Stimulated activated CD4-positive, alpha-beta T cell treated with anti-CD3 and anti-CD28 coated beads, Interleukin-2, amount 100 ng/mL, for 24 hours (primary cell): ENCODE measurements at places on chromosomes 6 and 20.

GRCh38 chr20:49584418-49585382 lies 16.8 kb upstream of the PTGIS start:
- DNase-seq: no peak

DNA sequence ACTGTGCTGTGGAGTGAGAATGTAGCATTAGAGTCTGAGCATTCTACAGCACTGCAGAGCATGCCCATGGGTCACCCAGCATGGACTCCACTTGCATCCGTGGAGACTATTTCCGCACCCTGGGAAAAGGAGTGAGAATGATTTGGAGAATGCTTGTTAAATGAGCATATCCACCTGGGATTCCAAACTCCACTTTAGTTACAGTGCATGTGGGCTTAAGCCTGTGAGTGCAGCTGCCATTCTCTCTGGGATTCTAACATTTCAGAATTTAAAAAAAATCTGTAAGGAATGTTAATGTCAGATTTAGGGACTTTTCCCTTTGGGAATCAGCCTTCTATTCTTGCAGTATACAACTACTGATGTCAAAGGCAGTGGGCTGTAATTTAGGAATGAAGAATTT lies 33.4 kb downstream of the KIF25 start:
- DNase-seq: no peak

- no peak for DNase-seq
Measured at GRCh38 chr6:158648682-158649131, 1.1 kb upstream of the SYTL3 start.

DNA sequence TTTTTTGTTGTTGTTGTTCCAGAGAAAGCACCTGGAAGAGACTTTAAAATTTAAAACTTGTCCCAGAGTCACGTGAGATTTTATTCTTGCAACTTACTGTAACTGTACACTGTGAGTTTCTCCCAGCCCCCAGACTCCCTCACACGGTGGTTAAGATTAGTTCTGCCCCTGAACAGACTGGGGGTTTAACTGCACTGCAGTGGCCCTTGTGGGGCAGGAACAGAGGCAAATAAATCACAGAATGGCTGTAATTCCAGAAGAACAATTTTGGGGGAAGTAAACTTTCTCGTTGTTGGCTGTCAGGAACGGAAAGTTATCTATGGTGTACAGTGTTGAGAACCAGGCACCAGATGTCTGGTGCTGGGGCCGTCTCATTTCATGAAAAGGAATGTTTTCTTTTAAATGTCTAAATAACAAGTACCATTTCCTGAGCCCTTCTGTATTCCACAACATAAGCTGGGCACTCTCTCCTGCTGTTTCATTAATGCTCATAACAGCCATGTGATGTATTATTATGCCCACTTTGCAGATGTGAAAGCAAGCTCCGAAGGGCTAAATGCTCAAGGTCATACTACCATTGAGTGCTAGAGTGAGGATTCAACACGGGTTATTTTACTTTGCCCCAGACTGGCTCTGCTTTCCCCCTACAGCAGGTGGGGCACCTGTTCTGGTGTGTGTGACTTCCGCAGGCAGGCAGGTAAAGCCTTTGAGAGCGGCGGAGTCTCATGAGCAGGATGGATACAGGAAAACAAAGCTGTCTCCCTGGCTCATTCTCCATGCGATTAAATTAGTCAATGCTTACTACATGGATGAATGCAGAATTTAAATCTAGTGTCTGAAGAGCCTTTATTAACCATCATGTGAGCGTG lies 30.5 kb downstream of the CNKSR3 start:
- no peak for DNase-seq

DNA sequence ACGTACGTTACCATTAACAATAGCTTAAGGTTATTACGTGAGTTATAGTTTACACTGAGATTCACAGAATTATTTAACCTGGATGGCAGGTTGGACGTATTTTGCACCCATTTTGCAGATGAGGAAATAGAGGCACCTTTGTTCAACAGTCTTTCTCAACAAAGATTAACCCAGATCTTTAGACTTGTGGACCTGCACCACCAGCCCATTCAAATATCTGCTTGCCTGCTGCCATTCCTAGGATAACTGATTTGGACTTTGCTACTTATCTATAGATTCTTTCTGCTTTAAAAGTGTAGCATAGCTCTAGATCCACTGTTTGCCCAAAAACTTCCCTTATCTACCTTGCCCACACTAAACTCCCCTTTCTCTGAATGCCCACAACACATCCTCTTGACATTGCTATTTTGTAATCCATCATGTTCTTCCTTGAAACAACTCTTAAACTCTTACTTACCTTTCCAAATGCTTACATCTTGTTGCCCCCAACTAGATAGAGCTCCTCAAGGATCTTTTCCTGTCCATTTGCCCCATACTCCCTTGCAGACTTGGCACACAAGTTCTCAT lies 56.4 kb upstream of the TNFAIP3 start:
- no peak for DNase-seq

DNA sequence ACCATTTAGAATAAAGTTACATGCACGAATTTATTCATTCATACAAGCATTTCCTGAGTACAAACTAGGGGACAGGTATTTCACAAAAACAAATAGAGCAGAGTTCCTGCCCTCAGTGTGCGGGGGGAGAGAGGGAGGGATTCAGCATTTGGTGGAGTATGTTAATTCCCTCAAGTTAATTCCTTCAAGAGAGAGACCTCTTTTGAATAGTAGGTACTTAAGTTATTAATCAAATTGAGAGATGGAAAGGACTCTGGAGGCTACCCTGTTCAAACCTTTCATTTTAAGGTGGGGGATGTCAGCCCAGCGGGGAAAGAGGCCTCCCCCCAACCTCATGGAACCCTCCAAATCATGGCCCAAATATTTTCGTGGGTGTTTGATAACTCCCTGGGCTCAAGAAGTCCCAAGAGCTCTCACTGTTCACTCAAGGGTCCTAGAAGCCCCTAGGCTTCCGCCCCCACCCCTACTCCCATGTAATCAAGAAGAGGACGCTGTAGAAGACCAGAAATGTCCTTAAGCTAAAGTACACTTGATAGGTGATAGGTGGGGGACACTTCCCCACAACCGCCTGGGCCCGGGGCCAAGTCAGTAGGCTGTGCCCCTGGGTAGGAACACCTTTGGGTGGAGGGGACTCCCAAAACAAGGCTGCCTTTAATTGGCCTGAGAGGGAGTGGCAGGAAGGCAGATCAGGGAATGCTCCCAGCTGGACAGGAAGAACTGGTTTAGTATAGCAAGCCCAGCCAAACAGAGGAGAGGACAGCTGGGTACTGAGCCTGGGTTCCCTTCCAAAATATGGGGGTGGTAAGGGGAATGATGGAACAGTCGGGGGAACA lies 2.9 kb downstream of the SDC4 start:
- DNase-seq: no peak

- DNase-seq: no peak
Measured at GRCh38 chr6:99294786-99295185, 54.7 kb downstream of the FAXC start.

GRCh38 chr20:63090682-63091571 lies 84.2 kb upstream of the BHLHE23 start:
- DNase-seq: no peak

GRCh38 chr6:139361211-139361610 lies 13.2 kb downstream of the CITED2 start:
- DNase-seq: no peak

- DNase-seq: no peak
Measured at GRCh38 chr20:1890469-1891262, 4.5 kb upstream of the SIRPA start.
